NCI-H524 (cell line): ENCODE measurements at places on chromosomes 2 and 18.

- DNase-seq: no peak
Measured at GRCh38 chr2:43191947-43192516, 34.4 kb downstream of the ZFP36L2 start.

DNA sequence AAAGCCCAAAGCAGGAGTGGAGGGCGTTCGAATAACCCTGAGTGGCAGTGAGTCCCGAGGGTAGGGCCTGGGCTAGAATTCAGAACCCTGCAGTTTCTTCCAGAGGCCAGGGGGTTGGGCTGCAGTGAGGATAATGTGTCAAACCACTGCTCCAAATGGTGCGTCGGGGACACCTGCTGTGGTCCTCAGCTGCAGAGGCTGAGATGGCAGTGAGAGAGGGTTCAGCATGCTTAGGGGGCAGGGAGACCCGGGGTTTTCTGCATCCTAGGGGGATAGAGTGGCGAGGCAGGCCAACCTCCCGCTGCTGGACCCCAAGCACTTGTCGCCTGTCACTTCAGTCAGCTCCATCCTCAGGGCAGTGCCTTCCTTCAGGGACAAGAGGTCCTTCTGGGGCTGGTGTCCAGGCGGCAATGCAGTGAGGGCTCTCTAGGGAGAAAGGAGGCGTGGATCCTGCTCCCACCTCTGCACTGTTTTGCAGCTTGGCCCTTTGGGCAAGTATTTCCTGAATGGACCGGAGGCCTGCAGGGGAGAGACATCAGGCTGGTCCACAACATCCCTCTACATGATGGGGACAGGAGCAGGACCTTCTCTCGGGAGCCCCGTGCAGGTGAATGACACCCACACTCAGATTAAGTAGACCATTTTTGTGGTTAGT, 8.4 kb upstream of the NTSR2 start:
- DNase-seq: peak; percentile 31

DNA sequence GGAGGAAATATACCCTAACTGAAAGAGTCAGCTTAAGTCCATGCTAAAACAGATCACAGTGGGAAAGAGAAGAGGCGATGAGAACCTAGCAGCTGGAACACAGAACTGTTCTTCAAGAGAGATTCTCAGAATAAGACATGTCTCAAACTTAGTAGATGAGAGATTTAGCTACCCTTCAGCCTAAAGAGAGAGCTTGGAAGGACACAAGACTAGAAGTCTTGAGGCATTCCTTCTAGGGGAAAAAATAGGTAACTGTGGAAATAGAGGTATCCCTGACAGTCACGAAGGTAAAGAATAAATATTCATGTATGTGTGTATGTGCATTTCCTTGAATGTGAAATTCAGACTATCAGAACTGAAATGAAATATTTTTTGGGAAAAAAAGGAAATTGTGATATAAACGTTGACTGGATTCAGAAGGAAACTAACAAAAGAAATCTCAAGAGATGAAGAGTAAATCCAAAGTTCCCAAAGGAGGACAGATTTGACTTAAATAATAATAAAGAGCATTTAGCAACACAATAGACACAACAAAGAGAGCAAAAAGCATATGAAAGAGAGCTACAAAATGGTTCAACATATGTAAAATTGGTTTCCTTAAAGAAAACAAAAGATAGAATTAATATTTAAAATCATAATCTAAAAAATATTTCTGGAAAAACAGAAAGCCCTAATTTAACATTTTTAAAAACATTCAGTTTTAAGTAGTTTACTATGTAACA, 258.7 kb downstream of the LRP1B start:
- DNase-seq: no peak

DNA sequence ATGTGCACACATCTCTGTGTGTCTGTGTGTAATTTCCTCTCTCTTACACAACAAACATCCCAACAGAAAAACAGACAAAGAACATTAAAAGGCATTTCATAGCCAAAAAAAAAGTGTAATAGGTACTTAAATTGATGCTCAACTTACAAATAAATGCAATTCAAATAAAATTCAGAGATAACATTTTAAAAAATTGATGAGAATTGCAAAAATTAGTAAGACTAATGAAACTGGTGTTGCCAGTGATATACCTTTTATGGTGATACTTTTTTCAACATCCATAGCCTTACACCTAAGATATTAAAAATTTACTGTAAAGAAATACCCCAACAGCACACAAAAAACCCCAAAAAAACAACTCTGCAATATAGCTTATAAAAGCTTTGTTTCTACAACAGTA, 76.0 kb downstream of the SS18 start:
- DNase-seq: no peak

GRCh38 chr2:166127217-166128155, at the start of gene SCN1A:
SCN1A (minus strand) TSS chr2:166128020; CDS start chr2:166073621, 54,399 bp downstream.
- DNase-seq: peak; percentile 51

GRCh38 chr18:12085136-12085535, 8.5 kb upstream of the ANKRD62 start:
- no peak for DNase-seq

DNA sequence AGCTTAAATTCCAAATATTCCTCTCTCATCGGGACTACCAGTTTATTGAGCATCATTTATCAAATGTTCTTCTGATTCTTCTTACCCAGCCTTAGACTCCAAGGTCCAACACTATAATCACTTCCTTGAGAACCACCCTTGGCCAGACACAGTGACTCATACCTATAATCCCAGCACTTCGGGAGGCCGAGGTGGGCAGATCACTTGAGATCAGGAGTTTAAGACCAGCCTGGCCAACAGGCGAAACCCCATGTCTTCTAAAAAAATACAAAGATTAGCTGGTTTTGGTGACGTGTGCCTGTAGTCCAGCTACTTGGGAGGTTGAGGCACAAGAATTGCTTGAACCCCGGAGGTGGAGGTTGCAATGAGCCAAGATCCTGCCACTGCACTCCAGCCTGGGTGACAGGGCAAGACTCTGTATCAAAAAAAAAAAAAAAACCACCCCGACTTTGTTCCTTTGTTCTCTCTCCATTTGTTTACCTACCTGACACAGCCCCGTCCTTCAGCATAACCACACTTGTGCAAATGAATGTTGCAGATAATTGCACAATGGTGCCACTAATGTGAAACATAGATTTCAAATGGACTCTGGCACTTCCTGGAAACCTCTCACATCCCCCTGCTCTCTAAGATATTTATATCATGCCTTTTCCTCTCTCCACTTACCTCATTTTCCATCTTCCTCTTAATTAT, 38.9 kb upstream of the LPIN2 start:
- no peak for DNase-seq
